Lung (tissue), 17 donors: ENCODE measurements at places on chromosomes 13 and 19. TPM values are rescaled to one million over a fixed set of nuclear protein-coding genes. Genes with fewer than 3 reads are reported as not detected.

DNA sequence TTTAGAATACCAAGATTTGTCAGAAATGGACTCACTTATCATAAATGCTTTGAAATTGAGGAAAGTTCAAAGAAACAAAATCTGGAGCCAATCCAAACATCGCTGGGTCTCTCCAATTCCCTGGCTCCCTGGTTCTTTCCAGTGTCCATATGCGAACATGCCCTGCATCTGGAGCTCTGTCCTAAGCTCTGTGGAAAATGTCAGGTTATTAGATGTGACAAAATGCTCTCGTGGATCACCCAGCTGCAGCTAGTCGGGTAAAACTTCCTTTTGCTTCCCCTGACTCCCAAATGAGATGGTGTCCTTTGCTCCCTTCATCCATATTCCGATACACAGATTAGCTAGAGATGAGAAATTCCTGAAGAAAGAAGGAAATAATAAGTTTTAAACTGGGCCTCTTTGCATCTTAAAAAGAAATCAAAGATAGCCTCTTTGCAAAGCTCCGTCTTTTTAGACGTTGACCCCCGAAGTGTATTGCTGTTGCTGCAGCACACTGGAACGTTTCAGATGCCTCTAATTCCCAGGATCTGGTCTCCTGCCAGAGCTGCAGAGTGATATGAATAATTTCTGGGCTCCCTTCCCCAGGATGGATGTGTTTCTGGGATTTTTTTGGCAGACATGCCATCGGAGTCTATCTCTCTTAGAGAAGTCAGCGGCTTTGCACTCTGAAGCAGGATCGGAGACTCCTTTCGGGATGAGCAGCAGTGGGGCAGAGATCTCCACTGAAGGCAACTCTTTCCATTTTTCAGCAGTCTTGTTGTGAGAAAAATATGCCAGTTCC, 102.9 kb downstream of the TEX26 start:
- no peaks in the 10 kb centered on the region for H3K36me3 ChIP-seq
- no peaks in the 10 kb centered on the region for H3K27me3 ChIP-seq
- H3K4me3 ChIP-seq: no peak overlapping the region
- H3K27ac ChIP-seq: no peak overlapping the region
- peak; percentile 87 for DNase-seq
- H3K4me1 ChIP-seq: no peaks in the 10 kb centered on the region

The ZNF415 gene
- total RNA-seq: 16.6 TPM

GRCh38 chr13:21124852-21125251, 51.5 kb downstream of the SKA3 start:
- H3K27me3 ChIP-seq: no peaks in the 10 kb centered on the region
- H3K36me3 ChIP-seq: no peaks in the 10 kb centered on the region
- no peak overlapping the region for H3K27ac ChIP-seq
- no peaks in the 10 kb centered on the region for H3K4me1 ChIP-seq
- H3K4me3 ChIP-seq: no peak overlapping the region

DNA sequence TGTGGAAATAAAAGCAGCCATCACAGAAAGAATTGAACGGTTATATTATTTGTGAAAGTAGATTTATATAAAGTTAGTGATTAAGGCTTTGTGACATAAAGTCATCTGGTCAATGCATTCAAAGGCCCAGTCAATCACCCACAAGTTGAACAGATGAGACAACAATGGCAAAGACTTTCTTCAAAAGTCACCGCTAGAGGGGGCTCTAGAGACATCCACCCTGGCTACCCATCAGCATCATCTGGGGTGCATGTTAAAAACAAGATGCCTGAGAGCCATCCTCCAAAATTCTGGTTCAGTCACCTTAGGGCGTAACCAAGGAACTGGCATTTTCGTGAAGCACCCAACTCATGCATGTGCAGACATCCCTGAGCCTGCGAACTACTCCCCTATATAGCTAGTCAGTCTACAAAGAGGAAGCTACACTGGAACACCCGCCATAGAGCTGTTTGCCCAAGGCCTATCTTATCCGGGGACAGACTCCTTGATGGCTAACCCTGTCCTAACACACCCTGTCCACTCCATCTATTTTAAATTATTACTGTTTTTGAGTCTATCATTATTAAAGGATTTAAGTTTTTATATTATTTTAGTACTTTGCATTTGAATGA, 970.5 kb downstream of the UQCRFS1 start:
- H3K4me3 ChIP-seq: no peak overlapping the region
- peak; percentile 35 for DNase-seq
- H3K36me3 ChIP-seq: no peaks in the 10 kb centered on the region
- H3K4me1 ChIP-seq: no peaks in the 10 kb centered on the region
- peaks cover 6% of the 10 kb centered on the region for H3K27me3 ChIP-seq

- H3K27ac ChIP-seq: peak overlapping the region; percentile 99
- no peaks in the 10 kb centered on the region for H3K36me3 ChIP-seq
- H3K4me3 ChIP-seq: peak overlapping the region; percentile 88
- peaks cover 31% of the 10 kb centered on the region for H3K4me1 ChIP-seq
Measured at GRCh38 chr19:13841962-13842290, 35.0 kb upstream of the NANOS3 start.

The PLIN5 gene
- 37.3 TPM for total RNA-seq

The GRIN3B gene
- total RNA-seq: 11.6 TPM

The PDS5B gene
- total RNA-seq: 31.0 TPM
